ENCODE measurements at places on chromosomes 7 and 10. TPM values are rescaled to one million over a fixed set of nuclear protein-coding genes. Genes with fewer than 3 reads are reported as not detected.
A peak's percentile ranks its signal among the peaks of the same experiment; 100 is the strongest.

Gene HTR5A
- not detected for total RNA-seq

Gene FGFBP3
- 3.4 TPM for total RNA-seq

Gene FLNC
- 1.8 TPM for total RNA-seq

Gene BAG3
- total RNA-seq, result 17.5 TPM

DNA sequence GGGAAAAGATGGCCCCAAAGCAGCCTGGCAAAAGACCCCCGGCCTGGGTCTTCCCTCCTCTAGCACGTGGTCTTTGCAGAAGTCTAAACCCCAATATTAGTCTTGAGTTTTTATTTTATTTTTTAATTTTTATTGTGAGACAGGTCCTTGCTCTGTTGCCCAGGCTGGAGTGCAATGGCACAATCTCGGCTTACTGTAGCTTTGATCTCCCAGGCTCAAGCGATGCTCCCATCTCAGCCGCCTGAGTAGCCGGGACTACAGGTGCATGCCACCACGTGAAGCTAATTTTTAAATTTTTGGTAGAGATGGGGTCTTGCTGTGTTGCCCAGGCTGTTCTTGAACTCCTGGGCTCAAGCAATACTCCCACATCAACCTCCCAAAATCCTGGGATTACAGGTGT lies 40.3 kb upstream of the MXI1 start:
- peaks cover 23% of the 10 kb centered on the region for H3K4me1 ChIP-seq

- peaks cover 18% of the 10 kb centered on the region for H3K4me1 ChIP-seq
- no peak overlapping the region for H3K27ac ChIP-seq
- peak; percentile 11 for DNase-seq
- peak overlapping the region; percentile 87 for H3K4me3 ChIP-seq
- no peaks in the 10 kb centered on the region for H3K27me3 ChIP-seq
Observed at GRCh38 chr10:68560943-68561864, 1.1 kb downstream of the TET1 start.

Measured in body of pancreas (tissue), 4 donors.